HL-60 (cell line): ENCODE measurements at places on chromosomes 16 and 17.

GRCh38 chr17:60305141-60305540 lies 86.8 kb downstream of the USP32 start:
- peak; percentile 50 for DNase-seq

DNA sequence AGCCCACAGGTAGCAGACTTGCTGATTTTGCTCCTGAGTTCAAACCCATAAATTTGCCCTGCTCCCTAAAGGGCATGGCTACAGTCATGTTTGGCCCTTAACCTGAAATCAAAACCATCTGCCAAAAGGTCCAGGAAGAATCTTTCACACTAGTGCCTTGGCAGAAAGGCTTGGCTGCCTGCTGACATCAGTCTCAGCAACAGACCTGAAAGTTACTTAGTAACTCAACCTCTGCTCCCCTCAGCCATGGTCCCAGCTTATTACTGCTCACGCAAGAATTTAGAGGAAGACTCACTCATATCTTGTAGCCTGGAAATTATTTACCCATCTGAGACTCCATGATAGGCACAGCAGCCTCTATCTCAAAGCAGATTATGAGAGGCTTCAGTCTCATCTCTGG lies 98.0 kb upstream of the KIF2B start:
- no peak for DNase-seq

GRCh38 chr16:21156767-21157467 lies 1.6 kb upstream of the LDAF1 start:
- peak; percentile 13 for DNase-seq

DNA sequence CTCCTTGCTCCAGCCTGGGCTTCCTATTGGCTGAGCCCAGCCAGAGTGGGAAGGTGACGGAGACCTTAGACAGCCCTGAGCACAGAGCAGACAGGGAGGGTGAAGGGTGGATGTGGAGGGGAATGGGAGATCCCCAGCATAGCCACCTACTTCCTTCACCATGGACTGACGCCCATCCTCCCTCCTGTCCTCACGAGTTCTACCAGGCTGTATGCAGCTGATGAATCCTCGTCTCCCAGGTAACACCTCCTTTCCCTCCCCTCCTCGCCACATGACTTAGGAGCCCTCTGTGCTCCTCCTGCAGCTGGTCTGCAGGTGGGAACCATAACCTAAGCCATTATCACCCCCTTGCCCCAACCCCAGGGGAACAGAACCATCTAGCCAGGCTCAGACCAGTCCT lies 9.0 kb upstream of the CRHR1 start:
- DNase-seq, result no peak

DNA sequence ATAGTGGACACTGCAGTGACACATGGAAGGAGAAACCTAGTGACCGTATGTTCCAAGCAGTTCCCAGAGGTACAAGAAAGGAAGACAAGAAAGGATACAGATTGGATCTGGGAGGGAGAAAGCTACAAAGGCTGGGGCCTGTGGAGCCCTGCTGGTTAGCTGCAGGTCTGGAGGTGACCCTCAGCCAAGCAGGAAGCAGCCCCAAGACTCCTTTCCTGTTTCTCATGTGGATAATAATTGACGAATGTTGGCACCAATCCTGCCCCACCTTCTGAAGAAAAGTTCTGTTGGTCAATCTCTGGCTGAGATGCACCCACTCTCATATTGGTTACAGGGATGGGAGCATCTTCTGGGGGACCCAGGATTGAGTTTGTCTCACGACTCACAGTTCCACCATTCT lies 99.8 kb downstream of the SHISA6 start:
- DNase-seq, result no peak

DNA sequence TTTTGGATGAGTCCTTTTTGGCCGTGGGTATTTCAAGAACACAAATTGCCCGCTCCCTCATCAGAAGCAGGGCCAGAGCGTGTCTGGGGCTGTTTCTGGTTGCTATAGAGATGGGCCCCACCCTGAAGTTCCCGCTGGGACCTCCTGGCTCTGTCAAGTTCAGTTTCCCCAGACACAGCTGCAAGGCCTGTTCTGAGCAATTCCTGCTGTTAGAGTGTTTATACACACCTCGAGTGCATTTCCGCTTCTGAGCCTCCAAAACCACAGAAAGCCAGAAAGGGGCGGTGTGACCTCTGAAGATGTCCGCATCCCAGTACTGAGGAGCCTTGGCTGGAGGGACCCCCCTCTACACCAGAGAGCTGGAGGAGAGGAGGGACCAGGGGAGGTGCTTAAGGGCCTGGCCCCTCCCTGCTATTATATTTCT lies 9.3 kb upstream of the WBP2 start:
- DNase-seq, result peak; percentile 84
